ENCODE measurements at places on chromosomes 11 and 22.
A peak's percentile ranks its signal among the peaks of the same experiment; 100 is the strongest.

DNA sequence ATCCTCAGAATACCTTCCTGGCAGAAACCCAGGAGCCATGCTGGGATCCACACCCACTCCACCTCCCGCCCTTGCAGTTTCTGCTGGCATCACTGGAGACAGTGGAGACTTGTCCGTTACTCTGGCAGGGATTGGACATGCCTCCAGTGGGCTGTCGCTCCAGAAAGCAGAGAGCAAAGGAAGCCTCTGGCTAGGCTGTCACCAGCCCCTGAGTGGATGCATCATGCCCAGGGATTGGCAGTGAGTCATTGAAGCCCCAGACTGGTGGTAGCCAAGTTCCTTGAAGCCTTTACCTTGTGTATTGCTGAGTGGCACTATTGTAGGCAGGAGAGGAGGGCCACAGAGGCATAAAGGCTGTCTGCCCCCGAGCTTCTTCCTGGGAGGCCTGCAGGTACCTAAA lies 34.8 kb upstream of the E2F8 start:
- no peak overlapping the region for H3K27ac ChIP-seq
- peaks cover 14% of the 10 kb centered on the region for H3K4me1 ChIP-seq
- DNase-seq = no peak
- no peak overlapping the region for H3K4me3 ChIP-seq
- H3K27me3 ChIP-seq = no peaks in the 10 kb centered on the region
- H3K36me3 ChIP-seq = no peaks in the 10 kb centered on the region

DNA sequence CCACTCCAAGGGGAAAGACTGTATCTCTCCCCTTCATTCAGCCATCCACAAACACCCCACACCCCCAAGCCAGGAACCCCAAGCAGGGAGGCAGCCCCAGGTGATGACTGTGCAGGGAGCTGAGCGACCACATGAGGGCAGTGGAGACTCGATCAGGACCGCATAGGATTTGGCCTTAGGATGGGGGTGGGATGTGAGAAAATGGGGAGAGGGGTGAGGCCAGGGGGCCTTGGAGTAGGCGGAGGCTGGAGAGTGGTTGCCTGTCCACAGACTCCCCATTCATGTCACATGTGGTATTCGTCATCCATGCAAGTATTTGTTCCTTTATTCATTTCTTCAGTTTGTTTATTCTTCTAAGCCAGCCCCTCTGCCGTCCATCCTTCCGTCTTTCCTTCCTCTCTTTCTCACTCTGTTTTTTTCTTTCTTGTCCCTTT lies 2.7 kb upstream of the RHOD start:
- H3K27me3 ChIP-seq = no peaks in the 10 kb centered on the region
- no peak overlapping the region for H3K27ac ChIP-seq
- no peaks in the 10 kb centered on the region for H3K36me3 ChIP-seq
- peak; percentile 82 for DNase-seq

- H3K36me3 ChIP-seq = no peaks in the 10 kb centered on the region
- no peaks in the 10 kb centered on the region for H3K4me1 ChIP-seq
- no peaks in the 10 kb centered on the region for H3K27me3 ChIP-seq
- H3K27ac ChIP-seq = no peak overlapping the region
- DNase-seq = no peak
Observed at GRCh38 chr22:44711241-44711560, 9.2 kb downstream of the PRR5 start.

- no peaks in the 10 kb centered on the region for H3K36me3 ChIP-seq
- no peak overlapping the region for H3K4me3 ChIP-seq
- no peak overlapping the region for H3K27ac ChIP-seq
- H3K27me3 ChIP-seq = no peaks in the 10 kb centered on the region
Observed at GRCh38 chr22:36107436-36107835, 53.1 kb downstream of the APOL3 start.

DNA sequence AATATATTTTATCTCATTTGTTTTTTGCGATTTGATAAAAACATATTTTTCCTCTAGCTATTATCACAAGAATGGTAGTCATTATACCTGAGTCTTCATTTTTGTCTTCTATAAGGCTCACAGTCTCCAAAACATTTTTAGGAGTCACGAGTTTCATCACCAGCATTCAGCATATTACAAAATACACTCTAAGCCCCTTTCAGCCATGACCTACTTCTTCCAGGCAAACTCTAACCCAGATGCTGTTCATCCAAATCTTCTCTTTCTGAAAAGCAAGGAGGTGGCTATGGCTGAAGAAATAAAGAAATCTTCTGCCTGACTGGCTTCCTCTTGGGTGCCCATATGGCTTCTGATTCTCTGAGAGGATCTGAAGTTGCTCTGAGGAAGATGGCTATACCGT lies 35.7 kb upstream of the USP47 start:
- no peaks in the 10 kb centered on the region for H3K36me3 ChIP-seq
- H3K27ac ChIP-seq = no peak overlapping the region
- no peak for DNase-seq
- H3K4me3 ChIP-seq = no peak overlapping the region

GRCh38 chr22:43744700-43745410 lies 67.2 kb downstream of the EFCAB6 start:
- no peak for DNase-seq
- H3K27ac ChIP-seq = no peak overlapping the region
- H3K4me3 ChIP-seq = no peak overlapping the region
- no peaks in the 10 kb centered on the region for H3K36me3 ChIP-seq

GRCh38 chr11:104866815-104867214 lies 31.4 kb downstream of the CASP12 start:
- H3K36me3 ChIP-seq = no peaks in the 10 kb centered on the region
- H3K4me3 ChIP-seq = no peak overlapping the region
- no peak for DNase-seq
- H3K27ac ChIP-seq = no peak overlapping the region
- H3K4me1 ChIP-seq = no peaks in the 10 kb centered on the region

GRCh38 chr22:37381489-37381888 lies 45.8 kb downstream of the ELFN2 start:
- no peak overlapping the region for H3K27ac ChIP-seq
- no peaks in the 10 kb centered on the region for H3K36me3 ChIP-seq
- no peaks in the 10 kb centered on the region for H3K27me3 ChIP-seq
- H3K4me1 ChIP-seq = peaks cover 69% of the 10 kb centered on the region

DNA sequence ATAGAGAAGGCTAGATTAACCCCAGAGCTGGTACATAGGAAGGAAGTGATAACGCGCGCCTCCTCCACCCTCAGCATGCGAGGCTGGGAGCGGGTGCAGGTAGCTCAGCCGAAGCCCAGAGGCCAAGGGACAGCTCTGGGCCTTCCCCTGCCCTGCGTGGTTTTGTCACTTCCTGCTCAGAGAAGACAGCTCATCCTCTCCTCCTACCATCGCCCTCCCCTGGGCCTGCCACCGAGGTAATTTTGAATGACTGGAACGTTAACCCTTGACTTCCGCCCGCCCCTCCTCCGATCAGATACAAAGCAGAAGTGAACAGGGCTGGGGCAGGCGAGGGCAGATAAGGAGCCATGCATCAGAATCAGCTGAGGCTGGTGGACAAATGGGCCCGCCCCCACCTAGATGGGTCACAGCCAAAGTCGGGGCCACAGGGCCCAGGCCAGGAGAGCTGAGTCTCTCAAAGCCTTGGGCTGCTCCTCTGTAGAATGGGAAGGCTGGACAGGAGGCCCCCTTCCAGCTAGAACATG lies 1.6 kb downstream of the RAC2 start:
- peak; percentile 96 for DNase-seq
- peak overlapping the region; percentile 97 for H3K27ac ChIP-seq
- peaks cover 96% of the 10 kb centered on the region for H3K4me1 ChIP-seq

DNA sequence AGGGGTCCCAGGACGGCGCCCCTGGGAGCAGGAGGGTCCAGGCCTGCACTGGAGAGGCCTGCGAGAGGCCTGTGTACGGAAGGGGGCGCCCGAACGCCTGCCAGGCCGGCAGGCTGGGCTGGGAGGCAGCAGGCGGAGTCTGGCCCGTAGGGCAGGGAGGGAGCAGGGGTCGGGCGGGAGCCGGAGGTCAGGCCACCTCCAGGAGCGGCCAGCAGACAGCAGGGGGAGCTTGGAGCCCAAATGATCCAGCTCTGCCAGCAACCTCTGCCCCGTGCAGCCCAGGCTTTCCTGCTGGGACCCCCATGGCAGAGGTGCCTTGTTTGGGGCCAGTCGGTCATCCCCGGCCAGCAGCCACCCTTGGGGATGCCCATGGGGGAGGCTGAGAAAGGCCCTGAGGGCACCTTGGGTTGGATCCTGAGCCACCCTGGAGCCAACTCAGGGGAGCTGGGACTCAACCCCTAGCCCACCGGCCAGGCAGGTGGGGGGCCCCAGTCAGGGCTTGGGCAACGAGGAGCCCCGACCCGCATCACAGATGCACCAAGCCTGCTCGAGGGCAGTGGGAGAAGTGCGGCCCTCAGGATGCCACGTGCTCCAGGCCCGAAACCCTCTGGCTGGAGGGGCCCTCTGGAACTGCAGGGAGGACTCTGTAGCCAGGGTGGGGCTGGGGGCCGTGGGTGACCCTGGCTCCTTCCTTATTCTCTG lies 9.6 kb upstream of the SYT8 start:
- H3K4me1 ChIP-seq = no peaks in the 10 kb centered on the region
- H3K36me3 ChIP-seq = no peaks in the 10 kb centered on the region
- no peaks in the 10 kb centered on the region for H3K27me3 ChIP-seq
- DNase-seq = peak; percentile 81
- H3K4me3 ChIP-seq = no peak overlapping the region

DNA sequence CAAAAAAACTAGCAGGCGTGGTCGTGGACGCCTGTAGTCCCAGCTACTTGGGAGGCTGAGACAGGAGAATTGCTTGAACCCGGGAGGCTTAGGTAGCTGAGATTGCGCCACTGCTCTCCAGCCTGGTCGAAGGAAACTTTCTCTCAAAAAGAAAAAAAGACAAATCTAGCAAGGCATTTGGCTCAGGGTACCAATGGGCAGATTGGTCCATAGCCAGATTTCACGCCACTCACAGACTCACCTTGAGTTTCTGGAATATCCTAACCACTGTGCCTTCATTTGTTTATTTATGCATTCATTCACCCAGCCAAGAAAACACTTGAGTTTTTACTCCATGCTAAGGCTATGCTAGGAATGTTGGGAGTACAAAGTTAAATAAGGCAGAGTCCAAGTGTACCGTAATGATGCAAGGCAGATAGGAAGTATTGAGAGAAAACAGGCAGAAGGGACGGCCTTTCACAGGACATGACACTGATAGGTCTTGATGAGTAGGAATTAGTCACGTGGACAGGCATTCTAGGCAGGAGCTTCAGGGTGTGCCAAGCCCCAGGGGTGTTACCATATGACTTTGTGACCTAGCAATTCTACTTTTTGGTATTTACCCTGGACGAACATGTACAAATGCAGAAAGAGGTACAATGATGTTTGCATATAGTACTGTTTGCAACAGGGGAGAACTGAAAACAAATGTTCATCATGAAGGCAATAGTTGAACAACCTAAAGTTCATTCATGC lies 3.0 kb upstream of the PACSIN3 start:
- H3K27me3 ChIP-seq = no peaks in the 10 kb centered on the region
- H3K36me3 ChIP-seq = no peaks in the 10 kb centered on the region
- H3K27ac ChIP-seq = no peak overlapping the region
- H3K4me3 ChIP-seq = no peak overlapping the region

DNA sequence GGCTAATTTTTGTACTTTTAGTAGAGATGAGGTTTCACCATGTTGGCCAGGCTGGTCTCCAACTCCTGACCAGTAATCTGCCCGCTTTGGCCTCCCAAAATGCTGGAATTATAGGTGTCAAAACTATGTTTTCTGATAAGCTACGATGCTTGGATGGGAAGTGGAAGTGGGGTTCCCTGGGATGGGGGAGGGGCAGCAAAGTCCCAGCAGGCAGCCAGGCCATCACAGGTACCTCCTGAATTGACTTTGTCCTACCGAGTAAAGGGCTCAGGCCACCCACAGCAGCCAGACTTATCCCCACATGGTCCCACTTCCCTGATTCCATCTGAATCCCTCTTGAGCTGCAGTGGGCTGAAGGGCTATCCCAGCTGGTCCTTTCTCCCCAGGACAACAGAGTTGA lies 6.9 kb downstream of the FTH1 start:
- H3K27me3 ChIP-seq = no peaks in the 10 kb centered on the region
- H3K27ac ChIP-seq = no peak overlapping the region
- peaks cover 23% of the 10 kb centered on the region for H3K4me1 ChIP-seq

- H3K27ac ChIP-seq = no peak overlapping the region
- DNase-seq = no peak
- no peaks in the 10 kb centered on the region for H3K36me3 ChIP-seq
- H3K4me1 ChIP-seq = peaks cover 5% of the 10 kb centered on the region
Observed at GRCh38 chr11:123707206-123707605, 34.3 kb downstream of the ZNF202 start.

GRCh38 chr11:86980086-86980796 lies 25.0 kb upstream of the FZD4 start:
- H3K4me1 ChIP-seq = no peaks in the 10 kb centered on the region
- no peaks in the 10 kb centered on the region for H3K27me3 ChIP-seq
- no peak overlapping the region for H3K4me3 ChIP-seq
- H3K36me3 ChIP-seq = no peaks in the 10 kb centered on the region

GRCh38 chr11:94602430-94603372 lies 35.5 kb downstream of the PIWIL4 start:
- H3K36me3 ChIP-seq = no peaks in the 10 kb centered on the region
- peak; percentile 89 for DNase-seq
- H3K27me3 ChIP-seq = 0 out of 2 replicates have a peak, but pooled peaks cover 2% of the 10 kb centered on the region
- H3K4me1 ChIP-seq = peaks cover 7% of the 10 kb centered on the region
- no peak overlapping the region for H3K27ac ChIP-seq

DNA sequence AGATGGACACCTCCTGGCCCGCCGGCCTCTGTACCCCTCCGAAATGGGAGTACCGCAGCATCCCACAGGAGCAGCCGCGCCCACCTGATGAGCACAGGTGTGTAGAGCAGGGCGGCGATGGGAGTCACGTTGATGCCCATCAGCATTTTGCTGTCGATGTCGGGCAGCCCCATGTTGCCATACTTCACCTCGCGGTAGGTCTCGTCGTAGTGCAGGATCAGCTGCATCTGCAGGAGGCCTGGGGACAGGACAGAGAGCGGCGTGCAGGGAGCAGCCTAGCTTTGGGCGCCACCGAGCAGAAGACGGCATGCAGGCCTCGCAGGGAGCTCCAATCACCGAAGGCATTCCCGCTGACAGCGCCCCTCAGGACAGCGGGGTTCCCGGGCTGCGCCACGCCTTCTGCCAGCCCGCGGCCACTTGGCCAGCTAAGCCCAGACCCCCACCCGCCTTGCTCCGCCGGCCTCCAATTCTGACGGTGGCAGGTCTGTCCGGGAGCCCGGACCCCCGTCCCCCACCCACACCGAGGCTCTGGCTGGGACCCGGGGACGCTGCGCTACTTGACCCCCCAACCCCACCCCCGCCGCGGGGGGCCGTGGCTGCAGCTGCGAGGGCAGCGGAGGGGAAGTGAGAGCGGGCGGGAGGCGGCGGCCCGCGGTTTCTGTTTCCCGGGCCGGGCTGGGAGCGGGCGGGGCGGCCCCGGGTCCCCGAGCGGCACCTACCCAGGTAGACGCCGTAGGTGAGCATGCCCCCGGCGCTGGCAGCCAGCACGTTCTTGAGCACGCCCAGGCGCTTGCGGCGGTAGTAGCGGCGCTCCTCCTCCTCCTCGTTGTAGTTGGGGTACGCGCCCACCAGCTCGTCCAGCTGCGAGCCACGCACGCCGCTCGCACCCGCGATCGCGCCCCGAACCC lies 705 bp downstream of the UNC93B1 start:
- H3K4me1 ChIP-seq = peaks cover 22% of the 10 kb centered on the region
- H3K27ac ChIP-seq = peak overlapping the region; percentile 86
- no peaks in the 10 kb centered on the region for H3K36me3 ChIP-seq
- H3K4me3 ChIP-seq = peak overlapping the region; percentile 96
- peak; percentile 79 for DNase-seq

Data from Karpas-422 (cell line).